Activated naive CD4-positive, alpha-beta T cell treated with Interleukin-2 at 50 U/mL for 16 hours (primary cell): ENCODE measurements at places on chromosomes 12 and 14.

DNA sequence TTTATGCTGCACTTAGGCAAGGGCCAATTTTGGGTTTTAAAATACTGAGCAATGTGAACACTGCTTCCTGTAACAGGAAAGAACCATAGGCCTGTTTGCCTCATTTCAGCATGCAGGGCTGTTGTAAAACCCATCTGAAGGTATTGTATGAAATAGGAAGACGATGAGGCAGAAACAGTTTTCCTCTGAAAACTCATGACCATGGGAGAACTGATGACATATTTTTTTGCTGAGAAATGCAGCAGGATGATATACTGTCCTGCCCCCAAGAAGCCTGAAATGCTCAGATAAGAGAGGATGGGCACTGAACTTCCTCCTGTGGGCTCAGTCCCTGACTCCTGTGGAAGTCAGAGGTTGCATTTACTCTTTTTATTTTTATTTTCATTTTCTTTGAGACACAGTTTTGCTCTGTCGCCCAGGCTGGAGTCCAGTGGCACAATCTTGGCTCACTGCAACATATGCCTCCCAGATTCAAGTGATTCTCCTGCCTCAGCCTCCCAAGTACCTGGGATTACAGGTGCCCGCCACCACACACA is 17.4 kb downstream of the PYGL start:
- DNase-seq = no peak

- peak; percentile 88 for DNase-seq
Measured at GRCh38 chr14:105090493-105091053, 25.3 kb upstream of the GPR132 start.

- DNase-seq = no peak
Measured at GRCh38 chr12:6373022-6373787, 2.2 kb downstream of the SCNN1A start.

DNA sequence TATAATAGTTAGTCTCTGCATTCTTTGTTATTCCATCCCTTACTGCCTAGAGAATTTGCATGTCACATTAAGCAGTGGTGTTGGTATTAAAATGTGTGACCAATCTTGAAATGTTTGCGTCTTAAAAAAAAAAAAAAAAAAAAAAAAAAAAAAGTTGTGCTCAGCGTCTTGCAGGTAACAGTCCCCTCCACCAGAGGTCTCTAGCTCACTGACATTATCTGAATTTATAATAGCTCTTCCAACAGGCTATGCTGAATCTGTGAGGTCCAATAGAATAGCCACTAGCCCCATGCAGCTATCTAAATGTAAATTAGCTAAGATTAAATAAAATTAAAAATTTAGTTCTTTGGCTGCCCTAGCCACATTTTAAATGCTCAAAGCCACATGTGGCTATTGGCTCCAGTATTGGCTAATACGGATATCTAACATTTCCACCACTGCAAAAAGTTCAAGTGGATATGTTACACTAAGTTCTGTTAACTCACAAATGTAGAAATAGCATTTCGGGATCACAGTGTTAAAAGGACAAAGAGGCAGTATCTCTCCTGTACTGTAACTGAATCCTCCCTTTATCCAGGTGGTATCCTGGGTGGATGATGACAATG is 28.7 kb downstream of the NKX2-8 start:
- DNase-seq = no peak

- DNase-seq = no peak
Measured at GRCh38 chr12:116136340-116136739, 141.2 kb downstream of the MED13L start.

- DNase-seq = no peak
Measured at GRCh38 chr14:85002846-85003245, 527.1 kb upstream of the FLRT2 start.

- no peak for DNase-seq
Measured at GRCh38 chr12:27498761-27499160, 25.2 kb upstream of the PPFIBP1 start.

- DNase-seq = no peak
Measured at GRCh38 chr12:41438854-41439541, 250.9 kb downstream of the PDZRN4 start.

GRCh38 chr12:130990034-130990433 is 36.3 kb downstream of the ADGRD1 start:
- DNase-seq = no peak
